Large intestine (tissue), 12 donors: ENCODE measurements at places on chromosomes 6 and 20.

DNA sequence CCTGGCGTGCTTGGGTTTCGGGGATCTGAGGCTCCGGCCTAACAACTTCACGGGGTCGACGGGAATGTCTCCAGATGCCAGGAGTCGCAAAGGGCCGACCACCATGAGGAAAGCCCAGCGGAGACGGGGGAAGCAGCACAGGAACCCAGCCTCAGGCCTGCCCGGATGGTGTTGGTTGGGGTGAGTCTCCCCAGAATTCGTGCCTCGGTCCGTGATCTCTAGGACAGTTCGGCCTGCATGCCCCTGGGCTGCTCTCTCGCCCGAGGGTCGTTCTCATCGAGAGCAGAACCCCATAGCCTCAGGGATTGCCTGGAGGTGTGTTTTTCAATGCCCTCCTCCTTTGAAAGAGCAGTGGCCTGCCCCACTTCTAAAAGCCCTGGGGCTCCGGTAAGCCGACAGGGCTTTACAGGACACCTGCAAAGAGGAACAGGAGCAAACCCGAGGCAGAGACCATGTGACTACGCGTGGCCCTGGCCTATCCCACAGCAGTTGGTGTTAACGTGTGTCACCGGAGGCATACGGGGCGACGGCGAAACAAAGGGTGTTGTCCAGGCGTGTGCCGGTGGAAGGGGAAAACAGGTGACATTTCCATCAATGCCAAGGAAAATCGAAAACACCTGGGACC lies 973.1 kb upstream of the DEFB115 start:
- no peak for DNase-seq

GRCh38 chr6:170160628-170161611 lies 130.0 kb downstream of the DLL1 start:
- DNase-seq: no peak

- DNase-seq: peak; percentile 6
Measured at GRCh38 chr6:92779746-92780145, 639.6 kb downstream of the EPHA7 start.

- no peak for DNase-seq
Measured at GRCh38 chr6:27825025-27825793, 87.0 kb downstream of the OR2B2 start.

- no peak for DNase-seq
Measured at GRCh38 chr6:149445095-149445466, 39.7 kb downstream of the ZC3H12D start.

DNA sequence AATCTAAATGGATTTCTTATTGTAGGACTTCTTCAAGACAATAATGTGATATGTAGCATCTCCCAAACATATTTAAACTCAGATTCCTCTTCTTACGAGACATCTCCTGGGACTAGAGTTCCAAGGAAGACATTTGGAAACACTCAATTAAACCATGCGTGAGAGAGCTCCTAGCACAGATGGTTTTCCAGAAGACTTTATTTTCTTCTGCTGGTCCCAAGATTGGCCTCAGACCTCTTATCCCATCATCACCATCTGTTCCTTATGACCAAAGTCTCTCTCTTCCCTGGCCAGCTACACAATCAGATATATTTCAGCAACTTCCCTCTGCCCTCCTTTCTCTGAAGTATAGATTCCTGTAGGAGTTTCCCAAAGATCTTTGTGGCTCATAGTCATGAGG lies 93.2 kb upstream of the JARID2 start:
- no peak for DNase-seq

DNA sequence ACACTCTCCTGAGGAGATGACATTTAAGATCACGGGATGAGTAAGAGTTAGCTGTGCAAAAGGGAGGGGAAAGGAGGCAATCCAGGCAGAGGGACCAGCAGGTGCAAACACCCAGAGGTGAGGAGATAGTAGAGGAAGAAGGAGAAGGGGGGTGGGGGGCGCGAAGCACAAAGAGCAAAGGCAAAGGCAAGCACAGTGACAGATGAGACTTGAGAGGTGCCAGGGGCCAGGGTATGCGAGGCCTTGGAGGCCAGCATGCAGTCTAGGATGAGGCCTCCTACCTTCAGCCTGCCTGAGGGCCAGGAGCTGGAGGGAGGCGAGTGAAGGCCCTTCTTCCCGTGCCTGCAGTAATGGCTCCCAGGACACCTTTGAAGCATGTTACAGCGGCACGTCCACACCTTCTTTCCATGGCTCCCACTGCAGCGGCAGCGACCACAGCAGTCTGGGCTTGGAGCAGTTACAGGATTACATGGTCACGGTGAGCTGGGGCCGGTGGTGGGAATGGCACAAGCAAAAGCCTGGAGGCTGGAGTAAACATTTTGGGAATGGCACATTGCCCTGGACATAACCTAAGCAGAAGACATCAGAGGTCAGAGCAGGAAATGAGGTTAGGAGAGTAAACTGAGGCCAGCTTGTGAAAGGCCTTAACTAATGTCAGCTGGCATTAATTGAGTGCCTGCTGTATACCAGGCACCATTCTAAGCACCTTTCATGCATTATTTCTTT lies 18.6 kb downstream of the CCM2L start:
- DNase-seq: no peak

- DNase-seq: no peak
Measured at GRCh38 chr20:61126369-61127195, 125.5 kb upstream of the CDH4 start.

DNA sequence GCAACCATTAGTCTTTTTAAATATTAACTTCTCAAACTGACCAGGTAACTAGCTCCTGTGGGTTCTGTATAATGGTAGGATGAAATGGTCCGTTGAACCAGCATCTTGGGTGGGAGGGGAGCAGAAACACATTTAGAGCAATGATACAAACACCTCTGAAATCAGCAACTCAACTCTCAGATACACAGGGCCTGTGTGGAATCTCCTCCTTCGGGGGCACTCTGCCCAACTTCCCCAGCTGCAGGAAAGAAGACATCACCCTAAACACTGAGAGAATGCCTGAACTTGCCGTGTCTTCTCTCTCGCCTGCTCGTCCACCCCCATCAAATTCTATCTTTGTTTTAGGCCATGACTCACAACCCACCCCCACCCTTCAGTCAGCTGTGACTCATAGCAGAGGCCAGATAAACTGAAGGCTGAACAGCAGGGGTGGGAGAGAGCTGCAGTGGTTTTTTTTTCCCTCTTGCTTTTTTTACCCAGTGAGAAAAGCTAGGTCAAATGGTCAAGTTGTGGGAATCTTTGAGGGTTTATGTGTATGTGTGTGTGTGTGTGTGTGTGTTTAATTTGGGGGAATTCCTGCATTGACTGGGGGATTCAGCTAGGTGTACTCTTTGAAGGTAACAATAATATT lies 593.4 kb upstream of the JAG1 start:
- peak; percentile 25 for DNase-seq

- DNase-seq: no peak
Measured at GRCh38 chr6:285030-285771, 7.1 kb upstream of the DUSP22 start.

DNA sequence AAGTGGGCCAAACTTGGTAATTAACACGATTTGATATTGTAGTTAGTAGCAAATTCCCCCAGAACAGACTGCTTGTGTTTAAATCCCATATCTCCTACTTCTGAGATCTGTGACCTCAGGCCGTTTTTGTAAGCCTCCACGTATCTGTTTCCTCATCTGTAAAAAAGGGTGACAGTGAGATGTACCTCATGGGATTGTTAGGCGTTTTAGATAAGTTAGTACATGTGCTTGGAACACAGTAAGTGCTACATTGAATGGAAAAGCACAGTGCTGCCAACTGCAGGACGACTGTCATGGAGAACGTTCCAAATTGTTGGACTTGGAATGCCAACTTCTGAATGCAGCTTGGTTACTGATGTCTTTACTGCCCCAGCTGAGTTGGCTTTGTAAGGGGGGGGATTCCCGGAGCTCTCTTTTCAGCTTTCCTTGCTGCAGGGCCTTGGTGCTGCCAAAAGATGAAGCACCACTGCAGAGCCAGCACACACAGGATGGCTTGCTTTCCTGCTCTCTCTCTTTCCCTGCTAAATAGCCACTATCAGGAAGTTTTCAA lies 108.6 kb downstream of the OPN5 start:
- DNase-seq: no peak

GRCh38 chr6:31079656-31080261 lies 32.6 kb downstream of the C6orf15 start:
- peak; percentile 40 for DNase-seq

- DNase-seq: no peak
Measured at GRCh38 chr6:69985180-69985579, 118.8 kb downstream of the COL19A1 start.

DNA sequence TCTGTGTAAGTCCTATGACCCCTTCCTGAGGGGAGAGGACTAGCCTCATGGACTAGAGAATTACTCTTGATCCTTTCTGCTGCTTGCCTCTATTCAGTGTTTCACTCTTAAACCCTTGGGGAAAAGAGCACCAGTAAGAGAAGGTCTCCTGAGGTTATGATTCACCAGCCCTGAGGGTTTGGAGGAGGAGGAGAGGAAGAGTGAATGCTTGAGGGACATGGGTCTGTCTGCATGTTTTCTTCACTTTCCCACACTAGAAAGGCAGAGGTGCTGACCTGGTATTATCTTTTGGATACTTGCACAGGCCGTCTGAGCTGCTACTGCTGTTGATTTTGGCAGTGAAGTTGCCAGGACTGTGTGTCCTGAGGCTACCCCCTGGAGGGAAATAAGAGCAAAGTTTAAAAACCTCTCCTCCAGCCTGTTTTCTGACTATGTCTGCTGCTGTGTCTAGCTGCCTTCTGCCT lies 78.3 kb downstream of the CD109 start:
- no peak for DNase-seq

- DNase-seq: no peak
Measured at GRCh38 chr6:113755449-113756289, 101.5 kb upstream of the MARCKS start.

DNA sequence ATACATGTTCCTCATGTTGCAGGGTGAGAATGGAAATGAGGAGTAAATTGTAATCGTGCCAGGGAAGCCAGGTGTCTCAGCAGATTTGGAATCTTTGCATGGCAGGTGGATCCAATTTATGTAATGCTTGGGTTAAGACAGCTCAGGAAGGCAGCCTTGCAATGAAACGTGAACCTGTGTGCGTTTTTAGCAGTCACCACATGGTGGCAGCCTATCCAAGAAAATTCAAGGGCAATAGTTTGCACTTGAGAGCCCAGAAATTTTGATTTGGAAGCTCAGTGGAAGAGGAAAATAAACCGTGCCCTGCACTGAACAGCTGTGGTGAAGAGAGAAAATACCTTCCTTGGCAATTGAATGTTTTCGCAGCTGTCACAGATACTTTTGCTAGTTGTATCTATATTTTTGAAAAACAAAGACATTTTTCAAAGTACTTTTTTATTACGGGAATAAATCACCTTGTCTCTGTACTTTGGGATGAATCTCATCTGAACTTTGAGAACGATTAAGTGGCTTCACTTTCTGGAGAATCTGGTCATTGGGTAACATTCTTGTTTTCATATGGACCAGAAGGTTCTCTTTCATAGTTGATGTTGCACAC lies 26.5 kb downstream of the MTHFD1L start:
- peak; percentile 58 for DNase-seq

- no peak for DNase-seq
Measured at GRCh38 chr6:27891320-27891875, 20.8 kb downstream of the OR2B2 start.

GRCh38 chr6:15434823-15435380 lies 189.0 kb downstream of the JARID2 start:
- DNase-seq: no peak

- no peak for DNase-seq
Measured at GRCh38 chr20:24851346-24852019, 97.6 kb upstream of the CST7 start.

DNA sequence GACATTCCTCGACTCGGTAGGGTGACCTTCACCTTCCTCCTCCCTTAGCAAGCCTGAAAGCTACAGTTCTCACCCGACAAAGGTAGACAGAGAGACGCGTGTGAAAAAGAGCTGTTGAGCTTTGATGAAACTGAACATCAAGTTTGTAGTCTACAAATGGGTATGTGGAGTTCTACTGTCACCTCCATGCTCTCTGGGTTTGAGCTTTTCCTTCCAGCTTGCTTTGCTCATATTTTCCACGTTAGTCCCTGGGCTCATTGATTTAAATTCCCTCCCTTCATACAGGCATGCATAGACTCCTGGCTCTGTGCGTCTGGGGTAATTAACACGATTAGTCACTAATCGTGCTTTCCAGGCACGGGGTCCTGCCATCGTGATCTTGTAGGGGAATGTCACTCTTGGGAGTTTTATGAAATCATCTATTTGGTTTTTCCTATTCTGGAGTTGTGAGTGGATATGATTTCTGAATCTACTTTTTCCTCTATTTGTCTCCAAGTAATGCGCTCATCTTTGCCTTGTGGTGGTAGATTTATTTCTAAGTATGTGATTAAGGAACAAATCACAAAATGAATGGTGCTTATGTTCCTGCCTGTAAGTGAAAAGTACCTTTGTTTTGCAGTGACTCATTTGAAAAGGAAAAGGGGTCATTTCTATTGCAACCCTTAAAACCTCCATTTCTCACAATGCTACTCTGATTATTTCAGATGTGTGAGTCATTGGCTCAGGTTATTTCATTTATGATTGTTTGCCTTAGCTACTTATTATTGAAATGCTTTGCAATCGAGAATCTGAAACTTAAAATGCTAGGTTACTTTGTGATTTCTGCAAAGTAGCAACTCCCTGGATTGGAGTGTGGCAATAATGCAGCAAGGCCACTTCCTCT lies 154.6 kb downstream of the ZDHHC14 start:
- DNase-seq: peak; percentile 87

GRCh38 chr6:45970326-45970725 lies 45.3 kb downstream of the CLIC5 start:
- peak; percentile 41 for DNase-seq

- DNase-seq: peak; percentile 39
Measured at GRCh38 chr6:34546551-34547321, 9.4 kb downstream of the SPDEF start.

- no peak for DNase-seq
Measured at GRCh38 chr20:46186210-46186609, 68.1 kb downstream of the CD40 start.

DNA sequence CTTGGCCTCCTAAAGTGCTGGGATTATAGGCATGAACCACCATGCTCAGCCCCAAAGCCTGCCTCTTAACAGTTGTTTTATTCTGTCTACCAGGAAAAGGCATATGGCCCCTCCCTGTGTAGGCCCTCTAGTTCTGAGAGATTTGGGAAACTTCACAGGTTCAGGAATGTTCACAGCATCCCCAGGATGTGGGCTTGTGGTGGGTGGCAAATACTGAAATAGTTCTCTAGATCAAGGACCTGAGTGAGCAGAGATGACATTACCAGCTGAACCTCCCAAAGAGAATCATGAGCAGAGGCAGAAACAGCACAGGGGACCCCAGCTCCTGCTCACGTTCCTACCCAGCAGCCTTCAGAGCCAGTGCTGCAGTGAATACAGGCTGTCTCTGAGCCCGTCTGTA lies 99.6 kb downstream of the SSR1 start:
- DNase-seq: no peak

DNA sequence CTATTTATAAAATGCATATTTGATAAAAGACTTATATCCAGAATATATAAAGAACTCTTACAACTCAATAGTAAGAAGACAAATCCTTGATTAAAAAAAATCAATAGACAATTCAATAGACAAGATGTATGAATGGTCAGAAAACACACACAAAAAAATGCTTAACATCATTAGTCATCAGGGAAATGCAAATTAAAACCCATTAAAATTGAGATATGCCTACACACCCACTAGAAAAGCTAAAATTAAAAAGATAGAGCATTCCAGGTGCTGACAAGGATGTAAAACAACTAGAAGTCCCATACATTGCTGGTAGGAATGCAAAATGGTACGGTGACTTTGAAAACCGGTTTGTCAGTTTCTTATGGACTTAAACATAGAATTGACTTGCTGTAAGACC lies 127.1 kb downstream of the TFAP2B start:
- DNase-seq: no peak
